Activated effector memory CD4-positive, alpha-beta T cell treated with Interleukin-2 at 50 U/mL for 16 hours (primary cell): ENCODE measurements at places on chromosomes 1 and 21.

DNA sequence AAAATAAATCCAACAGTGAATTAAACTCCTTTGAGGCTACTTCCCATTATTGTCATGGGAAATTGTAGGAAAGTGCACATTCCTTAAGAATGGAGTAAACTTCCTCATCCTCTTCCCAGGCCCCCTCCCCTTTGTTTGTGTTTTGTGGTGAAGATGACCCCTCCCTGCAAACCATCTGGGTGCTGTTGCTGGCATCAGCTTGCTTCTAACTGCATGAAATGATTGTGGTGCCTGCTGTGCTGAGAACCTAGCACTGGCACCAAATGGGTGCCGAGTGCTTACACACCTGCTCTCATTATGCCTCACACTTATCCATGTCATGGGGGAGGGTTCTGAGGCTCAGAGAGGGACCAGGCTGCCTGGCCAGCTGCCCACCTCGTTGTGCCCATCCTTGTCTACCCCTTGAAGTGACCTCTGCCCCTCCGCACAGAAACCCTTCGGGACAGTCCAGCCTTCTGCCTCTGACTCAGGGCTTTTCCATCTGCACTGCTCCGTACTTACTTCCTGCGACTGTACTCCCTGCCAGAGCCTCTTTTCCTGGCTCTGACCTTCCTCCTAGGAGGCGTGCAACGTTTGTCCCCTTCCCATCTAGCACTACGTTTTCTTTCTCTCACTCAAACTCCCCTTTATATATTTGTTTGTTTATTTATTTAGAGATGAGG lies 30.6 kb downstream of the CAPN2 start:
- no peak for DNase-seq

DNA sequence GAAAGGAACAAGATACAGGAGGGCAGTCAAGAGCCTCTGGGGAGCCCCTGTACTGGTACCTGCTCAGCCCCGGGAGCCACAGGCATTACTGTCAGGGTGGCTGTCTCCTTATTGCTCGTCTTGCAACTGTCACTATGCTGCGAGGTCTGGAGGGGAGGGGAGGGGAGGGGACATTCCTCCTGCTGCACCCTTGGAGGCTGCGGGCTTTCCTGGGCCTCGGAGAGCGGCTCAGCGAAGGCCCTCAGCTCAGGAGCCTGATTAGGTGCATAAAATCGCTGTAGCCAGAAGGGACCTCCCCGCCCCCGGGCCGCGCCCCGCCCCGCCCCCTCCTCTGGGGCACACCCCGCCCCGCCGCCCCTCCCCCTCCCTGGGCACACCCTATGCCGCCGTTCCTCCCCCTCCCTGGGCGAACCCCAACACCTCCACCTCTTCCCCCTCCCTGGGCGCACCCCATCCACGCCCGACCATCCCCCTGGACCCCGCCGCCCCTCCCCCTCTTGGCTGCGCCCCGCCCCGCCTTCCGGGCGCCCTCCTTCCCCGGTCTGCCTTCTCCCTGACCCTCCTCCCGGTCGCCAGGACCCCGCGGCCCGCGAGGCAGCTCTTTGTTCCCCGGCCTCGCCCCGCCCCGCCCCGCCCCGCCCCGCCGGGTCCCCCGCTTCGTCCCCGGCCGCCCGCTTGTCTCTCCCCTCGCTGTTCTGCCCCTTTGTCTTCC lies 35.5 kb downstream of the CACHD1 start:
- DNase-seq, result peak; percentile 2

DNA sequence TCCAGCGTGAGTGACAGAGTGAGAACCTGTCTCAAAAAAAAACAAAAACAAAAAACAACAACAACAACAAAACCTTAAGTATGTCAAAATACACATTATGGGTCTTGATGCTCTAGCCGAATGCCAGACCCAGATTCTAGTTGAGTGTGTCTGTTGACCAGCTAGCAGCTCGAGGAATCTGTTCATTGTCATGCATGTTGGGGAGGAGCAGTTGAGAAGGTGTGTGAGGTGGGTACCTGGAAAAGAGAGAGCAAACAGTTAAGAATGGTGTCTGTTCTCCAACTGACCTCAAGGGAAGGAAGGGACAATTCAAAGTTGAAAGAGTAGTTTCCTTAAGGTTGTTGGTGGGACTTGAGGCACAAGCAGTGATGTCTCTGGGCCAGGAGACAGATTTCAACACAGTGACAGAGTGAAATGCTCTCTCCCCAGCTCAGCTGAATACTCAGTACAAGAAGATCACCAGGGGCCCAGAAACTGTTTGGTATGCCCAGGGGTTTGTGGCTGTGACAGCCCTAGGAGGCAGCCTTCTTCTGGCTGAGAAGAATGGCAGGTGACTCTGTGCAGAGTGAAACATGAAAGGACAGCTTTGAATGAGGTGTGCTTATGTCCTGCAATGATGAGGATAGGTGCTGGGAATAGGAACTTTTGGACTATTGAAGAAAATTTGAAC lies 14.4 kb upstream of the POU2F1 start:
- DNase-seq, result no peak

GRCh38 chr1:97063532-97063931 lies 341.9 kb downstream of the PTBP2 start:
- no peak for DNase-seq

DNA sequence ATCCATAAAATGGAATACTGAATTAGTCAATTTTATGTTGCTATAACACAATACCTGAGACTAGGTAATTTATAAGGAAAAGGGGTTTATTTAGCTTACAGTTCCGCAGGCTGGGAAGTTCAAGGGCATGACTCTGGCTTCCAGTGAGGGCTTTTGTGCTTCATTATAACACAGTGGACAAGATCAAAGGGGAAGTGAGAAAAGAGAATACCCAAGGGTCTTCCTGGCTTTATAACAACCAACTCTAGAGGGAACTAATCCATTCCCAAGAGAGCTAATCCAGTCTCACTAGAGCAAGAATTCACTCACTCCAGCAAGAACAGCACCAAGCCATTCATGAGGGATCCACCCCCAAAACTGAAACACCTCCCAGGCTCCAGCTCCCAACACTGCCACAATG lies 3.1 kb downstream of the KIFAP3 start:
- no peak for DNase-seq

DNA sequence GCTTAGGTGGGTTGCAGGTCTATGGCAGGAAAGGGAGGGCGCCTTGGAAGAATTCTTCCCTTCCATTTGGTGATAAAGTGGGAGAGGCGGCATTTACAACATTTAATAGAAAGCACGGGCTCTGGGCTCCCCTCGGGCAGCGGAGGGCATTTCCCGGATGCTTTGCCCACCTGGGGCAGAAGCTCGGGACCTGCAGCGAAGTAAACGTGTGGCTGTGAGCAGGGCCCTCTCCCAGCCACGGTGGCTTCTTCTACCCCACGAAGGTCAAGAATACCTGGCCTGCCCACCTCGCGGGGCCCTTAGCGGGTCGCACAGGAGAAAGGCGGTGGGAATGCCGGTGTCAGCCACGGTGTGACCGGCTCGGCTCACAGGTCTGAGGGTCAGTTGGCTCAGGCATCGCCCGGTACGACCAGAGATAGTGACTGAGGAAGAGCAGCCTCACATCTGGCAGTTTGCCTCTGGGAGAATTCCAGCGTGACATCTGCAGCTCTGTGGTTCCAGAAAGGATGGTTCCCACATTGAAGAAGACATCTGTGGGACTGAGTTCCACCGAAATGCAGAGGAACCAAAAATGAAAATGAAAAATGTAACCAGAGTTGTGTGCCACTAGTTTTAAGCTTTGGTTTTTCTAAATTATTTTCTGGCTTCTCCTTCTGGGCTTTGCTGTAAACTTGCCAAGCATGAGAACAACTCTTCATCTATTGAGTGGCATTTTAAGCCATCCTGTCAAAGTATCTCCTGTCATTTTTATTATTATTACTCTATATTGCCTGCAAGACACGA lies 720 bp upstream of the F3 start:
- no peak for DNase-seq

GRCh38 chr1:86082183-86082582 lies 74.4 kb downstream of the COL24A1 start:
- no peak for DNase-seq

DNA sequence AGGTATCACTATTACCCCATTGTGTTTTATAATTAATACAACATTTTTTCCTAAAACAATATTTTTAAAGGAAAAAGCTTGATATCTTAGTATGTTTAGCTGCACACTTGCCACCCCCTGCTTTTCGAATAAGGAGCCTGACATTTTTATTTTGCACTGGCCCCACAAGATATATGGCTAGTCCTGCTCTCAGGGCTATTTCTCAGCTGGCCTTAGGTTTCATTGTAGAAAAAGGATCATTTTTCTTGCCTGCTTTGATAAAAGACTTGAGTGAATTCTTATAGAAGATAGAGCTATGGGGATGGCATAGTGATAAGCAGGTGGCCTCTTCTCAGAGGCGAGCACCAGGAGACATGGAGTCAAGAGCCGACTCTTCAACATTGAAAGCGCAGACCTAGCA lies 167.0 kb downstream of the FAM78B start:
- no peak for DNase-seq

DNA sequence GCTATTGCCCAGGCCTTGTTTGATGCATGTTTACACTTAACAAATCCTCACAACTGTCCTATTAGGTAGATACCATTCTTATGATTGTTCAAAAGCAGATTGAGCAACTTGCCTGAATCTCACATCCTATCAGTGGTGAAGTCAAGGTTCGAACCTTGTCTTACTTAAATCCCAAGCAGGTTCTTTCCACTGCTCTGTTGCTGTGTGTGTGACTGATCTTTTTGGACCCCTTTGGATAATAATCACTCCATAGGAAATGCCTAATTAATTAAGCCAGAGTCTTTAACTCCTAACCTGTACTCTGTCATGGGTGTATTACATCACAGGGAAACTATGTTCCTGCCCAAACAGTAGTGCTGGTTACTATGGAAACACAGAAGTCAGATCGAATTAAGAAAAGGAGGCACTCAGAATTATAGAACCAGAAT lies 84.2 kb downstream of the SPATA46 start:
- no peak for DNase-seq

GRCh38 chr21:17753736-17754135 lies 65.4 kb downstream of the C21orf91 start:
- no peak for DNase-seq

DNA sequence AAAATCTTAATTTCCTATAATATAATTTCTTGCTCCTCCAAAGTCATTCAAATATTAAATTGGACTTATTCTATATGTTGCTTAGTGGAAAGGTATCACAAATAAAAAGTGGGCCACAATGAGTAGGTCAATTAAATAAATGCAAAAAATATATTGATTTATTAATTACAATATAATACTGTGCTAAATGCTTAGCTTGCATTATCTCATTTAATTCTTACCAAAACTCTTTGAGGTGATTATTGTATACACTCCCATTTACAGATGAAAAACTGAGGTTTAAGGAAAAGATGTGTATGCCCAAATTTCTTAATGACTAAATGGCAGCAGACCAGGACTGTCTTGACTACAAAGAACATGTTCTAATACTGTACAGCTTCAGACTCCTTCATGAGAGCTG lies 325.3 kb upstream of the SGIP1 start:
- no peak for DNase-seq

DNA sequence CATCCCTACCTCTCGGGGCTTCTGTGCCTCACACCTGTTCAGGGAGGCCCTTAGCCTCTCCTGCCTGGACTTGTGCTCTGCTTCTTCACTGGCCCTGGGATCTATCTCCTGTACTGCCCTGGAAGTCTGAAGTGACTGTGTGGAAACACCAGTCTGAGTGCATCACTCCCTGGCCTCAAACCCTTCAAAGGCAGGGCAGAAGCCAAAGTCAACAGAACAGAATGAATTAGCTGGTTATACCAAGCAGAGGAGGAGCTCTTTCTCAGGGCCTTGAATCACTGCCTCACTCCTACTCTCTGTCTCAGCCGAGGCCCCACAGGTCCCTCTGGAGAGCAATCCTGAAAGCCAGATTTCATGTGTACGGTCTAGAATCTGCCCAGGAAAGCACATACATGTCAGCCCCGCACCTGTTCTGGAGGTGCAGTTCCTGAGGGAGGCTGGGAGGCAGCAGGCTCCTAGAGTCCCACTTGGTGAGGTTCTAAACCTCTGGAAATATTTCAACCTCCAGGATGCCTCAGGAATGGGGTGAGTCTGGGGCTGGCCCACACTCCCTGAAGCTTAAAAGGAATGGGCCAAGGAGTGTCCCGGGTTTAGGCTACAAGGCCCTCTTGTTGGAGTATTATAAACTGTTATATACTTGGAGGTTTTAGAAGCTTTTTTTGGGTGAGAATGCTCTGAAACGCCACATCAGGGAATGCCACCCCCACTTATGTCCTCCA lies 98.3 kb downstream of the ABCA4 start:
- DNase-seq, result no peak

GRCh38 chr1:152189657-152190442 lies 30.8 kb upstream of the RPTN start:
- peak; percentile 56 for DNase-seq

DNA sequence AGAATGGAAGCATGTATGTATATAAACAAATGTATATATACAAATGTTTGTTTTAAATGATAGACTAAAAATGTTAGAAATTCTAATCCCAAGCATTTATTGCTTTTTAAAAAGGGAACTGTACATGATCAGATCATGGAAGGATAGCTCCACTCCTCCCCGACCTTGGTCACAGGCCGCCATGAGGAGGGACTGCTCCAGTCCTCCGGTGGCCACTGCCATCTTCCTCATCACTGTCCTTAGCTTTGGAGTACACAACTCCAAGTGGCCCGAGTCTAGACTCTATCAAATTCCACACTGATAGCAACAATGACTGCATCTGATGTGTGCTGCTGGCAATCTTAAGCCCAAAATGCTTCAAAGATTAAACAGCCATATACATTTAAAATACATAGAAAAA lies 9.7 kb downstream of the SYF2 start:
- DNase-seq, result no peak

DNA sequence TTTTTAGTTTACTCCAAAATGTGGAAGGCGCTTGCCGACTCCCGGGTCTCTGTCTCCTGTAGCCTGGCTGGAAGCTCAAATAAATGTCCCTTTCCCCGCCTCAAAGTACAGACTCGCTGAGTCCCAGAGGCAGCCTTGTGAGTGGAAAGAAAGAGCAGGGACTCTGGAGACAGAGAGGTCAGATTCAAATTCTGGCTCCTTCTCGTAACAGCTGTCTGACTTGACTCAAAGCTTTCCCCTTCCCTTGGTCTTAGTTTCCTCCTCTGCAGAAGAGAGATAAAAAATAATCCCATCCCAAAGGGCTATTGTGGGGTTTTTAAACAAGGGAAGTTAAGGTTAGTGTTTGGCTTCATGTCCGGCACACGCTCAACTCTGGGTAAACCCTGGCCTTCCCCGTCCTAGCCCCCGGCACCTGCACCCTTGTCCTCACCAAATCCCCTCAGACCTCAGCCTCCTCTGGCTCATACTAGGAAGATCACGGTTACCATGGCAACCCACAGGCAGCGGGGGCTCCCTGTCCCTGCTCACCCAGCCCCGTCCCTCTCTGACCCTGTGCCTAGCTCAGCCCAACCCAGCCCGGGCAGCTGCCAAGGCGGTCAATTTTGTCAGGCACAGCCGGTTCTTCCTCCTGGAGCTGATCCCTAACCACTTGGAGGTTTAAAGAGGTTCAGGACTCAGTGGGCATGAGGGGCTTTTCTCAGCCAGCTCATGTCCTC lies 49.2 kb upstream of the IGSF21 start:
- DNase-seq, result no peak

GRCh38 chr1:8395433-8395866 lies 77.5 kb downstream of the SLC45A1 start:
- DNase-seq, result no peak
